Activated CD4-positive, alpha-beta T cell treated with anti-CD3 and anti-CD28 coated beads for 36 hours (primary cell): ENCODE measurements at places on chromosomes 6 and 20. TPM values are rescaled to one million over a fixed set of nuclear protein-coding genes. Genes with fewer than 3 reads are reported as not detected.

DNA sequence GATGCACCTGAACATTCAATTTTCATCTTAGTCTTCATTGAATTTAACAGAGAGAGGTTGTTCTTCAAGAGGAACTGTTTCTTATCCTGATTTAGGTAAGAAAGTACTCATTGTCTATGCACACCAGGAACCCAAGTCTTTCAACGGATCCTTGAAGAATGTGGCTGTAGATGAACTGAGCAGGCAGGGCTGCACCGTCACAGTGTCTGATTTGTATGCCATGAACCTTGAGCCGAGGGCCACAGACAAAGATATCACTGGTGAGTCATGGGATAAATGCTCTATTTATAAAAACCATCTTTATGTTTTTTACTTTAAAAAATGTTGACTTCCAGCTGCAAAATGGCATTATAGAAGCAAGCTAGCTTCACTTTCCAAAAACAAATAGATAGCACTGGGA, 10.2 kb downstream of the NQO2 start:
- DNase-seq = no peak

- no peak for DNase-seq
These were observed 11.0 kb downstream of the FAM135A start for GRCh38 chr6:70424291-70424690.

GRCh38 chr20:57747861-57748481, 38.2 kb upstream of the PMEPA1 start:
- no peak for DNase-seq

DNA sequence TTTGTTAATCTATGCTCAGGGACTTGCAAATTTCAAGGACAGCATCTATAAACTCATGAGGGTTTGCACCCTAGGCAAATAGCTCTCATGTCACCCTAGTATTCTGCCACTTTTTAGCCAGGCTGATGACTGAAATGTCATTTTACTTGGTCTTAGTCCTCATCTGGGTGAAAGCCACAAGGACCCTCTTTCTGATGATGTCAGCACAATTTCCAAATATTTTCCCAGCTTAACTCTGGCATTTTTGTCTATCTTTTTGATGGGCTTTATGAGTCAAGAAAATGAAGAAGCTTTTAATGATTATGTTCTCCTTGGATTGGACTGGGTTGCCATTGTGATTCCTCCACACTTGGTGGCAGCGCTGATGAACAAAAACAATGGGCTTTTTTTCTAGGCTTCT, 420.1 kb upstream of the BTBD3 start:
- DNase-seq = no peak

GRCh38 chr20:37205794-37206193, 26.4 kb upstream of the MROH8 start:
- no peak for DNase-seq

- no peak for DNase-seq
These were observed 54.9 kb downstream of the RPP40 start for GRCh38 chr6:4948781-4949450.

DNA sequence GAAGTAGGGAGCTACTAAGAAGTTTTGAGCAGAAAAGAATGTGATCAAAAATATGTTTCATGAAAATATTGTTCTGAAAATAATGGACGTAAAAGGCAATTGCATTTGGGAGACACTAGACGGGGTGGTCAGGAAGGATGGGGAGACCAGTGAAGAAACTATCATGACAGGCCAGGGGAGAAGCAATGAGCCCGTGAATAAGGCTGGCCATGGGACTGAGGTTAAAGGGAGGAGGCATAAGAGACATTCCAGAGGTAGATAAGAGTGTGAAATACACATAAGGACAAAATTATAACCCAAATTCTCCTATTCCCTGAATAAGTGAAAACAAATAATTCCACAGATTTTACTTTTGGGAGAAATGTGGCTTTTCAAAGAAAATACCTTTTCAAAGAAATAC, 51.7 kb downstream of the MARCKS start:
- DNase-seq = no peak

DNA sequence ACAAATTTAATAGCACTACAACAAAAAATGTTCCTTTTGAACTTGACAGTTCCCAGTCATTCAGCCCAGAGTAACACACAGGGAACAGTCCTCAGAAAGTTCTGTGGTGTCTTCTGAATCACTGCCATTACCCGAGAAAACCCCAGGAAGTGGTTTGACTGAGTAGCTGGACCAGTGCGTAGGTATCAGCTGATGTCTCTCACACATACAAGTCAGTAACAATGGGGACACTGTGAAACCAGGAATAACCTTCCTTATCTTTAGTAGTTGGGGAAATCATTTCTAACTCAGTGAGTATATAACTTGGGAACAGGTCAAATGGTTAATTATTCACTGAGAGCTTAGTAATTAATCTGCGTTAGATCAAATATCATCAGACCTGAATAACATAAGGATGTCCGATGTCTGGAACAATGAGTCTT, 73.1 kb downstream of the HIVEP2 start:
- peak; percentile 72 for DNase-seq

GRCh38 chr6:119683031-119683430, 333.5 kb upstream of the MAN1A1 start:
- no peak for DNase-seq

DNA sequence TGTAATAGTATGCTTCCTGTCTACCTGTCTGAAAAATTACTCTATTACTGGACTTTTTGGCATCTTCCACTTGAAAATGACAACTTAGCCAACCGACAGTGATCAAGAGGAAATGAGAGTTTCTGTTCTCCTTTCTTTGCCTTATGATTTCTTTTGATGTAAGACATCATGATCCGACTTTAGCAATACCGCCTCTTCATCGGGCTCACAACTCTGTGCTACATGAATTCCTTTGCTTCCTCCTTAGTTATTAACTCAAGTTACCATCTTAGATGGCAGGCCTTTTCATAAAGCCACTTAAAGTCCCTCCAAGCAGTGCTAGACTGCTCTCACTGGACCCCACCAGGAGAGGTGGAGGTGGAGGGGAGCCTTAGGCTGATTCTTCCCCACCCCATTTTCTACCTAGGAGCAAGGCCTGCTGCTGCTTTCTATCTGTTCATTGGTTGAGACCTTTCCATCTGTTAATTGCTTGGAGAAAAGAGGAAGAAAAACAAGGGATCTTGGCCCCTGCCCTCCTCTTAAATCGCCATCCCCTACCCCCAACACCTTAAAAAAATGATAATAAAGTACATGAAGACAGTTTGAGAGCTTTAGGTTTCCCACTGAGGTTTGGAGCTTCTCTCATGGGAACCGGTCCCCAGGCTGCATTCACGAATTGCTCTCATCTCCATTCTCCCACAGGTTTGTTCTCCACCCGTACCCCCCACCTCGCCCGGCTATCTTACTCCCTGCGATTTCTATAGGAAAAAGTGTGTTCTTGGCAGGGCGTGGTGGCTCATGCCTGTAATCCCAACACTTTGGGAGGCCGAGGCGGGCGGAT, 21.6 kb upstream of the MCM3 start:
- DNase-seq = no peak

- no peak for DNase-seq
These were observed 70.6 kb downstream of the UBE3D start for GRCh38 chr6:82995066-82995465.

DNA sequence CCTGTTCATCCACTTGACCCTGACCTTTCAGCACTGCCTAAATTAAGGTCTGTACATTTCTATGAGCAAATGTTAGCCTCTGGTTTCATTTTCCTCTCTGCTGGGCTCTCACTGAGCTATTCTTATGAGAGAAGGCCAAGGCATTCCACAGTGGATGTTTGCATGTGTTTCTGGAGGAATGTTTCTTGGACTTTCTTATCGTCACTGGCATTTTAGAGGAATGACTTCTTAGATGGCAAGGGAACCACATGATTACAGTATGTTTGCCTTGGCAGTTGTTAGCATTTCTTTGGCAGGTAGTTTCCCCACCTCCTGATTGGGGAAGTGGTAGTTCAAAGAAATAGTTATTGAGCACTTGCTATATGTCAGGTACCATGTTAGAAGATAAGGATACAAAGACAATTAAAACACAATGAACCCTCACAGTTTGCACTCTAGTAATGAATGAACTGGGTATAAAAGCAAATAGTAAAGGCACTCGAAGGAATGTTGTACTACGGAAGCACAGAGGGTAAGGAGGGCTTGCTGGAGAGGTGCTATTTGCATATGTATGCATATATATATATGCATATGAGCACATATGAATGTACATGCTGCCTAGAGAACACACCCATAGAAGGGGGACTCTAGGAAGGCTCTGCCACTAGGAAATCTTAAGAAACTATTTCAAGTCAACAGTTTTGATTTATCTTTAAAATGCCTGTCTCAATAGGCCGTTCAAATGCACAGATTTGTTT, 307.4 kb downstream of the EYA4 start:
- DNase-seq = no peak

GRCh38 chr20:48730977-48731376, 96.8 kb downstream of the PREX1 start:
- DNase-seq = no peak

GRCh38 chr20:62410746-62411478, 3.8 kb upstream of the CABLES2 start:
- DNase-seq = no peak

GRCh38 chr6:170439366-170440361, 113.4 kb downstream of the PSMB1 start:
- DNase-seq = no peak

- peak; percentile 45 for DNase-seq
These were observed 27.9 kb upstream of the TBC1D7 start for GRCh38 chr6:13355999-13356785.

DNA sequence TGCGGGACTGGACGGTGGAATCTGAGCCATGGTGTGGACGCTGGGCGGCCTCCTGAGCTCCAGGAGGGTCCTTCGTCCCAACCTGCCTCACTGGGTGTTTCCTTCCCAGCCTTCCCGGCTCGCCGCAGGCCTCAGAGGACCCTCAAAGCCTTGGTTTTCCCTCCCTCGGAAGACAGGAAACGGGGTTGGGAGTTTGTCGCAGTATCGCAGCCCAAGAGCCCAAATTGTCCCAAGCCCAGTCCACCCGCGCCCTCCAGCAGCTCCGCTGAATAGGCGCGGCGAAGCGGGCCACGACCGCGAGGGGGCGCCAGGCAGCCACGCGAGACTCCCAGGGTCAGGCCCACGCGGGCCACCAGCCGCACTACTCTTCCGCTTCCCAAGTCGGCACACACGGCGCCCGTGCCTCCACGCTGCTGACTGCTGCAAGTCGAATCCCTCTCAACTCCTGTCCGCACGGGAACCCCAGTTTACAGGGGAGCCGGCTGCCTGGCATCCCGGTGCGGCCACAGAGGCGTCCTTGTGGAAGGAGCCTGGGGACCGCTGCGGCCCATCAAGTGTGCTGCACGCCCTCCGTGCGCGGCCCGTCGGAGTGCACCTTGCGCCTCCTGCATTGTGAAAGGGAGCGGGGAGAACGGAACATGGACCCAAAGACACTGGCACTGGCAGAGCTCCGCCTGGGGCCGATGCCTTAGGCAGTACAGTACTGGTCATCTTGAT, 40.4 kb upstream of the HMGA1 start:
- peak; percentile 93 for DNase-seq

GRCh38 chr6:14326774-14327173, 209.2 kb downstream of the CD83 start:
- DNase-seq = no peak

DNA sequence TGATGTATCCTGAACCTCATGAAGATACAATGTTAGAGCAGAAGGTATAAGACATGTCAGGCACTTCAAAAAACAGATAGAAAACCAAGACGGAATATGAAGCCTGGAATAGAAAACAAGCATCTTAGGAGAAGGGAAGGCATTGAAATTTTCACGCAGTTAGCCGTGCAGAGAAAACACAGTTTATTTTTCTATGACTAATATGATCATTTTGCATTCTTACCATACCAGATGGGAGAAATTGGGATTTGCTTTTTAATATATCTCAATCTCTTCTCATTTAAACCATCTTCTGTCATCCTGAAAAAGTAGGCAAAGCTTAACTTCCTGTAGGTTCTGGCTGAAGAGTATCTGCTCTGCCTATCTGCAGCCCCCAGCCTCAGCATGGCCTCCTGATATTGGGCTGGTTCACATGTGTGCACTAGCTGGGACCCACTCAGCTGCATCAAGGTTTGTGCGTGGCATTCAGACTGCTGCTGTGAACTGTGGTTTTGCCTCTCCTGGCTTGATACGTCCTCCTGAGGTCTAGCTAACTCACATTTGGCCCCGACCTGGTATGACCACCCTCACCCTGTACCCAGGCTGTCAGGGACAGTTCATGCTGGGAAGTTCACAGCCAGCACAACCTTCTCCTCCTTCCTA, 392.5 kb upstream of the SASH1 start:
- DNase-seq = no peak

GRCh38 chr20:8215361-8215781, 83.3 kb downstream of the PLCB1 start:
- no peak for DNase-seq

GRCh38 chr6:118350881-118351430, 197.1 kb upstream of the PLN start:
- DNase-seq = no peak

- DNase-seq = no peak
These were observed 28.8 kb downstream of the AK9 start for GRCh38 chr6:109662192-109662591.

GRCh38 chr20:32521780-32522525, 63.2 kb downstream of the NOL4L start:
- DNase-seq = peak; percentile 83

GRCh38 chr6:113629975-113630737, 227.0 kb upstream of the MARCKS start:
- no peak for DNase-seq

DNA sequence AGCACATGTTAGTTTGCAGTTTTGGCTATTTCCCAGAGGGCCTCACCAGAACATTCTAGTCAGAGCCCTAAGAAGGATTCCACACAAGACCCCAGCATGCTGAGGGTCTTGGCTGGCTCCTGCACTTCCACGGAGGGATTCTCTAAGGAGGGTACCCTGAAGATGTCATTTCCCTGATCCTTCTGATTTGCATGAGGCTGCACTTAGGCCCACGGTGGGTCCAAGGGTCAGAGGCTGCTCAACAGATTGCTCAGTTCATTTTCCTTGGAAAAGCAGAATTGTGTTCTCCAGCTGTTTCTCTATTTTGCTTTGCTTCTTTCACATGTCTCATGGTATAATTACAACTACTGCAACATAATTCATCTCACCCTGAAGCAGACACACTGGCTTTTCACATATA, 22.2 kb downstream of the PREP start:
- DNase-seq = no peak

GRCh38 chr6:4480788-4481735, 295.1 kb upstream of the CDYL start:
- no peak for DNase-seq

- no peak for DNase-seq
These were observed 78.3 kb downstream of the BTBD3 start for GRCh38 chr20:11995805-11996567.

OTOR gene
- not detected for total RNA-seq

ADAT2 gene
- 23.6 TPM for total RNA-seq

PHACTR3 gene
- not detected for total RNA-seq

RAB44 gene
- total RNA-seq = not detected

PPP1R14C gene
- total RNA-seq = 0.21 TPM

GLP1R gene
- 0.70 TPM for total RNA-seq

SLC17A2 gene
- total RNA-seq = 0.07 TPM

GRM1 gene
- not detected for total RNA-seq

NTSR1 gene
- 0.14 TPM for total RNA-seq

TMEM170B gene
- 1.3 TPM for total RNA-seq

HSPA12B gene
- total RNA-seq = not detected

ENPP3 gene
- total RNA-seq = 0.57 TPM
